ENCODE measurements at places on chromosomes 4 and X.
A peak's percentile ranks its signal among the peaks of the same experiment; 100 is the strongest.

GRCh38 chr4:177005674-177006230, 213.0 kb upstream of the VEGFC start:
- no peak for DNase-seq

GRCh38 chr4:9994246-9994847, 26.9 kb downstream of the SLC2A9 start:
- no peak for DNase-seq

GRCh38 chr4:112403101-112403945, 106.2 kb downstream of the ALPK1 start:
- DNase-seq, result no peak

- no peak for DNase-seq
Observed at GRCh38 chr4:153036931-153037482, 100.9 kb downstream of the FHDC1 start.

DNA sequence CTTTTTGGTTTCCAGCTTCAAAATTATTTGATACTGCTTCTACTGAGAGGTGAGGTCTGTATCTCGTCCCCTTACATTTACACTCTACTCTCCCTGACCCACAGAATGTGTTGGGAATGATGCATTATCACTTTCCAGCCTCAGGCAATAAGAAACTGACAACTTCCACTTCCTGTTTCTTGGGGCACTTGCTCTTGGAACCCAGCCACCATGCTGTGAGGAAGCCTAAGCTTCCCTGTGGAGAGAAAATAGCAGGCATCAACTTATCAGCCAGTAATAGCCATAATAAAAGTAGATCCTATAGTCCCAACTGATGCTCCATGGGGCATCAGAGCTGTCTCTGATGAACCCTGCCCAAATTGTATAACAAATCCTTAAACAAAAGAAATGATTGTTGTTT, 32.6 kb downstream of the RELL1 start:
- DNase-seq, result no peak

GRCh38 chr4:87068583-87069021, 133.8 kb downstream of the AFF1 start:
- peak; percentile 96 for DNase-seq

GRCh38 chr4:124121461-124121971, 591.0 kb downstream of the ANKRD50 start:
- DNase-seq, result peak; percentile 7

- no peak for DNase-seq
Observed at GRCh38 chrX:112803060-112803459, 37.6 kb downstream of the AMOT start.

- no peak for DNase-seq
Observed at GRCh38 chr4:120922381-120923206, at the start of gene PRDM5. PRDM5 (minus strand) TSS chr4:120922726; CDS start chr4:120922608, 118 bp downstream.

DNA sequence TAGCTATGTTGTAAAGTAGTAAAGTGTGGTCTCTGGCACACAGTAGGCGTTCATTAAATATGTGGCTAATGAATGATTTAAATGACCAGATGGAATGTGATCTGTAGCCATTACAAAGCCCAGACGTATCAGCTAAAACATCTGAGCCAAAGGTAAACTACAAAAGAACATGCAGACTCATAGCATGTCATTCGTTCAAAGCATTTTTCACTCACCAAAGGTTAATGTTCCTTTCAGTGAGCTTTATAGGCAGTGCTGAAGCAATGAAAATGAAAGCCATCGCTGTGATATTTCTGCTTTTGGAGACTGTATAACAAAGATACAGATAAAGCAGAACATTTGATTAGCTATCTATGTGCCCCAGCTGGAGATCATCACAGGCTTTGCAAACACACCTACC, 50.5 kb downstream of the F9 start:
- no peak for DNase-seq

GRCh38 chr4:72679666-72680065, 110.6 kb upstream of the ADAMTS3 start:
- no peak for DNase-seq

DNA sequence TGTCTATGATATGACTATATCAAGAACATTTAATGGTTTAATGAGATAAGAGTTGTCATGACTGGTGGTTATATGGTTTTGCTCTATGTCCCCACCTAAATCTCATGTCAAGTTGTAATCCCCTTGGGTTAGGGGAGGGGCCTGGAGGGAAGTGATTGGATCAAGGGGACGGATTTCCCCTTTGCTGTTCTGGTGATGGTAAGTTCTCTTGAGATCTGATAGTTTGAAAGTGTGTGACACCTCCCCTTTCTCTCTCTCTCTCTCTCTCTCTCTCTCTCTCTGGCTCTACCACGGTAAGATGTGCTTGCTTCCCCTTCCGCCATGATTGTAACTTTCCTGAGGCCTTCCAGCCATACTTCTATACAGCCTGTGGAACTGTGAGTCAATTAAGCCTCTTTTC, 803.4 kb downstream of the TRIML1 start:
- no peak for DNase-seq

DNA sequence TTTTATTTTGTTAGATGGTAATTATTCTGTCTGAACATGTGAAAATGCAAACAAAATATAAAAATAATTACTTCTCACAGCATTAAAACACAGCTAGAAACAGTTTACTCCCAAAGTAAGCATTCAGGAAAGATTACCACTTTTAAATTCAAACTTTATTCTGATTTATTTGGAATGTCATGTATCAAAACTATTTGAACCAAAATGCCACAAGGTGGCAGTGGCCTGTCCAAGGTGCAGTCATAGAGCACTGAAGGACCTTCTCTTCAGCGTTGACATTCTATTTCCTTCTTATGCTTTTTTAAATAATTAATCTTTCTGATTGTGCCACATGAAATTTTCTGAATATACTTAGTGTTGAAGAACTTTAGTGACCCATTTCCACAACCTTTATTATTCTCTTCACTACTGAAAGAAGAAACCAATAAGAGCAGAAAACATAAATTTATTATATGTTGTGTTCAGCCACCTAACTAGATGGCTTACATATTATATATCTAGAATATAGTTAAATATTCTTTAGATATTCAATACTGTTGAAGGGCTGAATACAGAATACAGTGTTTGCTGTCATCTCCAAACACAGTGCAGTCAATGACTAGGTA, 283.6 kb downstream of the CFAP299 start:
- DNase-seq, result no peak

- DNase-seq, result no peak
Observed at GRCh38 chrX:19225909-19226308, 103.6 kb upstream of the ADGRG2 start.

- DNase-seq, result no peak
Observed at GRCh38 chr4:44914223-44914622, 187.9 kb upstream of the GNPDA2 start.

GRCh38 chr4:152663203-152664066, 16.4 kb downstream of the TMEM154 start:
- no peak for DNase-seq

GRCh38 chr4:98179951-98180350, 36.7 kb upstream of the STPG2 start:
- DNase-seq, result no peak

GRCh38 chrX:72176981-72177380, 4.6 kb upstream of the PIN4 start:
- no peak for DNase-seq

DNA sequence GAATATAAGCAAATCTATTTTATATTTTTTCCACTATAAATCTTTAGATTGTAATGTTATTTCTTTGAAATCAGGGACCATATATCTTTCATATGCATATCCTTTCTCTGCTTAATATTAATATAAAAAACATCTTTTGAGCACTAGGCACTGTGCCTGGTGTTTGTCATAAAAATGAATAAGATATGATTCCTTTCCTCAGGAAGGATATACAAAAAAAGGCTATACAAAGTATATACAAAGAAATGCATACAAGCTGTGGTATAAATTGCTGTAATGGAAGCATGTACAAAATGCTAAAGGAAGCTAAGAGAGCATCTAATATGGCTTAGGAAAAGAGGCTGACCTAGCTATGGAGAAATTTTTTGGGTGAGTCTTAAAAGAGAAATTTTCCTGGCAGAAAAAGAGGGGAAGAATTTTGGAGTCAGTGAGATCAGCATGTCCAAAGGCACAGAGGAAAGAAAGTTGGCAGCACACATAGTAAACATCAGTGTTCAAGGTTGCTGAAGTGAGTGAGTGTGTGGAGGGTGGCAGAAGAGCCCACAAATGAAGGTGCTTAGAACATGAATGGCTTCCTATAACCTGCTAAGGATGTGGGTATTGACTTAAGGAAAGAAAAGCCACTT, 500.0 kb downstream of the SPRY1 start:
- no peak for DNase-seq

DNA sequence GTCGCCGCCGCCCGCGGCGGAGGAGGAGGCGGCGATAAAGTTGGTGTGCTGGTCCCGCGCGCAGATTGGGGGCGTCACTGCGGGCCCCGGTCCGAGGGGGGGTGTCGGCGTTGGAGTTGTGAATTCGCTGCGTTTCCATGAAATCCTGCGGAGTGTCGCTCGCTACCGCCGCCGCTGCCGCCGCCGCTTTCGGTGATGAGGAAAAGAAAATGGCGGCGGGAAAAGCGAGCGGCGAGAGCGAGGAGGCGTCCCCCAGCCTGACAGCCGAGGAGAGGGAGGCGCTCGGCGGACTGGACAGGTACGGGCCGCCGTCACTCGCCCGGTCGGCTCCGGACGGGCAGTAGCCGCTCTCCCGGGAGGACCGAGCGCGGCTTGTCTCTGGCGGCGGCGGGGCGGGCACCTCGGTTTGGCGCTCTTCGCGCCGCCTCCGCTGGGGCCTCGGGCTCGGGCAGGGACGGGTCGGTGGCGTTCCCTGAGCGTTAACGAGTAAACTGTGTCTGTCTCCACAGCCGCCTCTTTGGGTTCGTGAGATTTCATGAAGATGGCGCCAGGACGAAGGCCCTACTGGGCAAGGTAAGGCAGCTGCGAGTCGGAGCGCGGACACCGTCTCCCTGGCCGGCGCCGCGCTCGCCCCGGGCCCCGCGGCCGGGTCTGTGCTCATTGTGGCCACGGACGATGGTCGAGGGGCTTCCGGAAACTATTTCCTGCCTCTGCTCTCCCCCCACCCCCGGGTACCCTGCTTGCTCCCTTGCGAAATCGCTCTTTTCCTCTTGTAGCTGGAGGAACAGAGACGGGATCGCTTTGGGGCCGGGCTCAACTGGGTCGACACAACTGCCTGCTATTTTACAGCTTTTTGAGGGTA, 658 bp downstream of the KDM6A start:
- peak; percentile 41 for DNase-seq

DNA sequence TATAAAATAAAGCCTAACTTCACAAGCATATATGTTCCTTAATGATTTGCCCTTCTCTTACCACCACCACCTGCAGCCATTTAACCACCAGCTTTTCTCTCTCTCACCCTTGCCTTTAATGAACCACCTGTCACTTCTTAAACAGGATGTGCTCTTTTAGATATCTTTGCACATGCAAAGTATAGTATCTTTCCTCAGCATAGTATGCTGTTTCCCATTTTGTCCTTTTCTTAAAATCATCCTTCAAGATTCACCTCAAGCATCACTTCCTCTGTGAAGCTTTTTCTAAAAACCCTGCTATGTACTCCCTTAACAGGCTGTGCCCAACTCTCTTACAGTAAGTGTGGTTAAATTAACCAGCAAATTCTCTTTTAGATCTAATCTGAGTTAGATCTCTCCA, 8.2 kb upstream of the CNOT6L start:
- no peak for DNase-seq

DNA sequence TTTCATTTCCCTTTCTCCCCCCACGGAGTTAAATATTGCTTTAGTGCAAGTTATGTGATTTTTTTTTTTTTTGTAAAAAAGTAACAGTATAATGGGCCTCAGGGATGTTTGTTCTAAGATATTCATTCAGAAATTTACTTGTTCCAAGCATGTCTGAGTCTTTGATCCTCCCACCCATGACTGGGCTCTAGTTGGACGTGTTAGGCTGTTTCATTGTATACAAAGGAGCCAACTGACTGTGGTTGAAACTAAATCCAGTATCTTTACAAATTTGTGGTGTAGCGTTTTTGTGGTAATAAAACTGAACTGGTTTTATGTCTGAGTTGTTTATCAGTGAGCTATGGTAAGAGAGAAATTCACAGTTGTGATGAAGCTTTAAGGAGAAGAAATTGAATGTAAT, 74.1 kb downstream of the DOCK11 start:
- no peak for DNase-seq

DNA sequence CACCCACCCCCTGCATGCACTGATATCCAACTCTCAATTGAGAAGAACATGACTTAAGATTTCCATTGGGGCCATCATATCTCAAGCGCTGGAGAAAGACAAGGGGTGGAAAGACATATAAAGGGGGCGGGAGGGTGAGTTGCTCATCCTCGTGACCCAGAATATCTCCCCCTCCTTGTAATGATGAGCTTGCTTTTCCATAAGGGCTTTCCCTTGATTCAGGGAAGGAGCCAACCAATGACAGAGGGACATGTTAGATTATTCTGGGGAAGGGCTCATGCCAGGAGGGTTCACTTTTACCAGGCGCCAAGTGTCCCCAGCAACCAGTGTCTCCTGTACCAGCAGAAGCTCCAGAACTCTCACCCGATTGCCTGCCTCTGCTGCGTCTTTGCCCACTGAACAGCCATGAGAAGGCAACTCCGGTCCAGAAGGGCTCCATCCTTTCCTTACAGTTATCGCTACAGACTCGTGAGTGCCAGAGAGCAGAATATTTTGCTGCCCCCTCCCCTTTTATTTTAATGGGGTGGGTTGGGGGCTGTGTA, at the start of gene ATP1B4:
Gene ATP1B4 (plus strand): TSS at position 326 of the 542 bp plus-strand sequence. CDS start 80 bp downstream, at position 406.
- DNase-seq, result no peak

GRCh38 chr4:184386271-184386781, 88.0 kb downstream of the IRF2 start:
- DNase-seq, result no peak

Measured in NCI-H1092 treated with DMSO at 0.1 percent for 48 hours (cell line).